ENCODE measurements at places on chromosomes 2 and 18. TPM values are rescaled to one million over a fixed set of nuclear protein-coding genes. Genes with fewer than 3 reads are reported as not detected.

The TBC1D8 gene
- total RNA-seq: 22.1 TPM

The DSG4 gene
- total RNA-seq: not detected

The EFHD1 gene
- 3.8 TPM for total RNA-seq

The ALPP gene
- total RNA-seq: 3.1 TPM

The CYBRD1 gene
- 96.8 TPM for total RNA-seq

The GRP gene
- 1.4 TPM for total RNA-seq

The CYP1B1 gene
- total RNA-seq: 155 TPM

The MGAT4A gene
- 79.8 TPM for total RNA-seq

The ANKRD30BL gene
- not detected for total RNA-seq

The VWA3B gene
- total RNA-seq: 3.5 TPM

The BCL2 gene
- 6.3 TPM for total RNA-seq

The SYT4 gene
- 0.24 TPM for total RNA-seq

The C2orf81 gene
- total RNA-seq: 2.8 TPM

The KHK gene
- 4.6 TPM for total RNA-seq

The STEAP3 gene
- 43.8 TPM for total RNA-seq

The GRB14 gene
- total RNA-seq: 4.1 TPM

The CROCC2 gene
- 2.3 TPM for total RNA-seq

The CPLX4 gene
- total RNA-seq: not detected

The GPATCH11 gene
- total RNA-seq: 7.8 TPM

The CCDC141 gene
- total RNA-seq: 29.6 TPM

The TDRD15 gene
- not detected for total RNA-seq

The GKN1 gene
- total RNA-seq: not detected

The MOGAT1 gene
- total RNA-seq: 0.26 TPM

The RGPD4 gene
- total RNA-seq: 0.29 TPM

The CGREF1 gene
- 2.8 TPM for total RNA-seq

The TCF7L1 gene
- total RNA-seq: 16.4 TPM

The RAX gene
- not detected for total RNA-seq

The RABL2A gene
- total RNA-seq: 20.0 TPM

The RGPD8 gene
- 15.1 TPM for total RNA-seq

The CEBPZ gene
- 36.0 TPM for total RNA-seq

The VAMP8 gene
- 250 TPM for total RNA-seq

The TUBB8B gene
- total RNA-seq: not detected

The SLC9A4 gene
- total RNA-seq: not detected

The GATA6 gene
- total RNA-seq: 29.9 TPM

The BCL11A gene
- 7.3 TPM for total RNA-seq

The RAB6C gene
- not detected for total RNA-seq

The GCG gene
- total RNA-seq: not detected
